Lower leg skin (tissue), 4 donors: ENCODE measurements at places on chromosomes 5 and 9. TPM values are rescaled to one million over a fixed set of nuclear protein-coding genes. Genes with fewer than 3 reads are reported as not detected.

Gene C1QTNF3
- 3.3 TPM for total RNA-seq

Gene AQP7
- 6.9 TPM for total RNA-seq

Gene SLCO6A1
- not detected for total RNA-seq

Gene OR1J1
- not detected for total RNA-seq
